NCI-H446 (cell line): ENCODE measurements at places on chromosomes 4 and X.

- no peak for DNase-seq
Observed at GRCh38 chrX:15128861-15129260, 141.0 kb downstream of the ASB9 start.

- DNase-seq: no peak
Observed at GRCh38 chrX:23953908-23954269, 46.1 kb downstream of the CXorf58 start.

DNA sequence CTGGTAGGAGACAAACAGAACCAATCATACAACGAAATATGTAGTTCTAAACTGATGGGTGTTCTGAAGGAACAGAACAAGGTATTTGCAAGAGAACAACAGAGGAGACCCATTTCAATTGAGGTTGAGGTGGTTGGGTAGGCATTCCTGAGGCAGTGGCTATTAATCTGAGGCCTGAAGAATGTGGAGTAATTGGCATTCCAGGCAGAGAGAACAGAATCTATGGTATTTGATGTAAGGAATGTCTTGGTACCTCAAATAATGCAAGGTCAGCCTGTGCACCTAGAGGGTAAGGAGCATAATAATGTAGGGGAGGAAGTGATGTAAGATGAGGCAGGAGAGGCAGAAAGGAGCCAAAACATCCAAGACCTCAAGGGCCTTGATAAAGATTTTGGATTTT lies 109.5 kb upstream of the TEX13C start:
- no peak for DNase-seq

DNA sequence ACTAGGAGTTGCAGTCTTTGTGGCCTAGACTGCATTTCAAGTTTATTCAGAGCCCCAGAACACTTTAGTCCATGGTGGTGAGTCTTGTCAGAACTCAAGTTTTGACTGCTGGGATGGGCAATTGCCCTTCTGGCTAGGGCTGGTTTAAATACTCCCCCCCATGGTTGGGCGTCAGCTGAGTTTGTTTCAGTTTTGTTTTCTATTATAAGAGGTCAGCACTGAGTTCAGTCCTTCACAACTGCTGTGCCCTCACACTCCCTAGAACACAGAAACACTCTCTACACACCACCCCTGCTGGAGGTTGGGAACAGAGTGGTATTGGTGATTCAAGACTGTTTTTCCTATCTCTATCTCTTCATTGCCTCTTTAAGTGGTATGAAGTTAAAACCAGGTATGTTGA lies 217.0 kb downstream of the GUCY2F start:
- DNase-seq: no peak

DNA sequence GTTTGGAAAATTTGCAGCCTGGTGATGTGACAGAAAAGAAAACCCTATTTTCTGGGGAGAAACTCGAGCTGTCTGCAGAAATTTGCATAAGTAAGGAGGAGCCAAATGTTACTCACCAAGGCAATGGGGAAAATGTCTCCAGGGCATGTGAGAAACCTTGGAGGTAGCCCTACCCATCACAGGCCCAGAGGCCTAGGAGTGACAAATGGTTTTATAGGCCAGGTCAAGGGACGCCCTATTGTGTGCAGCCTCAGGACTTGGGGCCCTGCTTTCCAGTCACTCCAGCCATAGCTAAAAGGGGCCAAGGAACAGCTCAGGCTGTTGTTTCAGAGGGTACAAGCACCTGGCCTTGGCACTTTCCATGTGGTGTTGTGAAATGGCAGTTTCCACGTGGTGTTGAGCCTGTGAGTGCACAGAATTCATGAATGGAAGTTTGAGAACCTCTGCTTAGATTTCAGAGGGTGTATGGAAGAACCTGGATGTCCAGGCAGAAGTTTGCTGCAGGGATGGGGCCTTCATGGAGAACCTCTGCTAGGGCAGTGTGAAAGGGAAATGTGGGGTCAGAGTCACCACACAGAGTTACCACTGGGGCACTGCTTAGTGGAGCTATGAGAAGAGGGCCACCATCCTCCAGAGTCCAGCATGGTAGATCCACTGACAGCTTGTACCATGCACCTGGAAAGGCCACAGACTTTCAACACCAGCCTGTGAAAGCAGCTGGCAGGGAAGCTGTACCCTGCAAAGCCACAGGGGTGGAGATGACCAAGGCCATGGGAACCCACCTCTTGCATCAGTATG lies 637.6 kb upstream of the EPHA5 start:
- DNase-seq: no peak

DNA sequence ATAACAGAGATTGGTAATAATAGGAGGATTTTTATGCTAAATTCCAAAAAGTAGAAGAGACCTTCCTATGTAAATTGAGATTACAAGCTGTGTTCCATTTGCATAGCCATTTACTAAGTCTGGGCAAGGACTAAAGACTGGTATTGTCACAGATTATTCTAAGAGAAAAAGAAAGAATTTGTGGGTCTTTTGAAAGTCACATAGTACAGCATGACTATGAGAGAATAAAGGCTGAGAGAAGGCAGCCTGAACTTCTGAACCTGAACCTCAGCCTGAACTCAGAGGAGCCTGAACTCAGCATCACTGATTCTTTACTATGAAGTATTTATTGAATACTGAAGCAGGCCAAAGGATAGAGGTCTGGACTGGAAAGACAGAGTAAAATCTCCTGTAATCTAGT lies 297.5 kb downstream of the STPG2 start:
- DNase-seq: no peak

GRCh38 chr4:39514888-39515401 lies 12.3 kb downstream of the UGDH start:
- no peak for DNase-seq

DNA sequence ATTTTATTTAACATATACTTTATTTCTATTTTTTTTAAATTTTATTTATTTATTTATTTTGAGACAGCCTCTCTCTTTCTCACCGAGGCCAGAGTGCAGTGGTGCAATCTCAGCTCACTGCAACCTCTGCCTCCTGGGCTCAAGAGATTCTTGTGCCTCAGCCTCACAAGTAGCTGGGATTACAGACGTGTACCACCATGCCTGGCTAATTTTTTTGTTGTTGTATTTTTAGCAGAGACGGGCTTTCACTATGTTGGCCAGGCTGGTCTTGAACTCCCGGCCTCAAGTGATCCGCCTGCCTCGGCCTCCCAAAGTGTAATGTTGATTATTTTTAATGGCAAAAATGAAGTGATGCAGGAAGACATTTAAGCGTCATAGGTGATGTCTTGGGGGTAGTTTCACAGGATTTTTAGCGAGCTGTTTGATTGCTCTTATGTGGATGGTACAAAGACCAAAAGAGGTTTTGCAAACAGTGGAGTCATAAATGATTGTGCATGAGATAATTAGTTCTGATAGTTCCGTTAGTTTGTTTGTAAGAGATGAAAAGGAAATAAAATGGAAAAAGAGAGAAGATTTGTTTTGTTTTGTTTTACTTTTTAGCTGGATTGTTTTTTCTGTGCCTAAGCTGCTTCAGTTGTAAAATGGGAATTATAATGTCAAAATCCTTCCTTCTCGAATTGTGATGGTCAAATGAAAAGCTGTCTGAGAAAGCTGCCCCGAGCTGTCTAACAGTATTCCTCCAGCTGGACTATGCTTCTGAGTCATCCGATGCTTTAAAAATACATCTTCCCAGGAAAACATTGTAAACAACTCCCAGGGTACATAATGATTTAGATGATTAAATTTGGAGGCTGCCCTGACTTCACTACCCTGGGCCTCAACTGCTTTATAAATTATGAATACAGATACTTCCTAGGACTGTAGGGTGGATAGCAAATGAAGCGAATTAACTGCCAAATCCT lies 14.7 kb downstream of the RHOH start:
- no peak for DNase-seq

DNA sequence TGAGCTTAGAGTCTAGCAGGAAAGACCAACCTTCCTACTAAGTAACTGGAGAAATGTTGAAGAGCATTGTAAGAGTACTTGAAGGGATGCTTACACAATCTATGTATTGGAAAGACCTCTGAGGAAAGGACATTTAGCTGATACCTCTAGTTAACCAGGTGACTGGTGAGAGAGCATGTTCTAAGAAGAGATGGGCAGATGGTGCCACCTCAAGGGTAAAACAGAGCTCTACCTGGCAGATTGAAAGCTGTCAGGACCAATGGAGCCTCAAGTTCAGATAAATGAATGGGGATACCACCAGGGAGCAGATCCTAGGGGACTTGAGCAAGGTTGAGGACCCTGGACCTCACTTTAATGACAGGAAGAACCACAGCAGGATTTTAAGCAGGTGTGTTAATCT lies 196.4 kb downstream of the QDPR start:
- DNase-seq: no peak

DNA sequence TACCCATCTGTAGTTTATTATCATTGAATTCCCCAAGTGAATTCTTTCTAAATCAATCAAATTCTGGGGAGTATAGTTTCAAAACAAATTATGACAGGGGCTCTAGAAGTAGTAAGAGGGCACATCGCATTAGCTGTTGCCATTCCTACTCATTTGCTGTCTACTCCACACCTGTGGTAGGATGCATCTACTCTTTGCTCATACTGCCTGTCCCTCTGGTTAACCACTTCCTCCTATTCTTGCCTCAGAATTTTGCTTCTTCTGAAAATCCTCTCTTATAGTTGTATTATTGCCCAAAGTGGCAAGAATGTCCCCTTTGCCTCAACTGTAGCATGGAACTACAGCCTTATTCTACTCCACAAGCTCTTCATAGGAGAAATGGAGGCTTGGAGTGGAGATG lies 12.7 kb upstream of the DGKK start:
- DNase-seq: no peak

- no peak for DNase-seq
Observed at GRCh38 chrX:101956556-101956955, 24.7 kb upstream of the ZMAT1 start.

DNA sequence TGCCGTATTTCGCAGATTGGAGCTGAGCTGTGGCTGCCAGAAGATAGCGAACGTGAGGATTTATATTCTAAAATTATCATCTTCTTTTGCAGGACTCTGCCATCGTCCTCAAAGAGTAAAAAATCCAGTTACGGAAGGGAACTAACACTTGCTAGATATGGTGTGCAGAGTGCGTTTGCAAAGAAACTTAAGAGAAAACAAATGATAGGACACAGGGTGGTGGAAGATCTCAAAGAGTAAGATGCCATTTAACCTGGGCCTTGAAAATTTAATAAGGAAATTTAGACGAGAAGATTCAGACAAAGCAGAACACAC lies 566 bp downstream of the LARP7 start:
- DNase-seq: no peak
